ENCODE measurements at places on chromosomes 4 and X.
A peak's percentile ranks its signal among the peaks of the same experiment; 100 is the strongest.

- DNase-seq, result no peak
Observed at GRCh38 chr4:43550981-43551627, 658.6 kb downstream of the GRXCR1 start.

DNA sequence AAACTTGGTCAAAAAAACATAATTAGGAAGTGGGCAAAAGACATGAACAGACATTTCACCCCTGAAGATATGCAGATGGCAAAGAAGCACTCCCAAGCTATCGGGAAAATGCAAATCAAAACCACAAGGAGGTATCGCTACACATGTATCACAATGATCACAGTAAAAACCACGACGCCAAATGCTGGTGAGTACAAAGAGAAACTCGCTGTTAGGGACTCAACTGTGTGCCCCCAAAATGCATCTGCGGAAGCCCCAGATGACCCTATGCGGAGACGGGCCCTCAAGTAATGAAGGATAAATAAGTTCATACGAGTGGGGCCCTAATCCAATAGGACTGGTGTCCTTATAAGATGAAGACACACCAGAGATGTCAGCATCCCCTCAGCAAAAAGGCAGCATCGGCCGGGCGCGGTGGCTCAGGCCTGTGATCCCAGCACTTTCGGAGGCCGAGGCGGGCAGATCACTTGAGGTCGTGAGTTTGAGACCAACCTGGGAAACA is 10.2 kb downstream of the GAK start:
- DNase-seq, result peak; percentile 63

DNA sequence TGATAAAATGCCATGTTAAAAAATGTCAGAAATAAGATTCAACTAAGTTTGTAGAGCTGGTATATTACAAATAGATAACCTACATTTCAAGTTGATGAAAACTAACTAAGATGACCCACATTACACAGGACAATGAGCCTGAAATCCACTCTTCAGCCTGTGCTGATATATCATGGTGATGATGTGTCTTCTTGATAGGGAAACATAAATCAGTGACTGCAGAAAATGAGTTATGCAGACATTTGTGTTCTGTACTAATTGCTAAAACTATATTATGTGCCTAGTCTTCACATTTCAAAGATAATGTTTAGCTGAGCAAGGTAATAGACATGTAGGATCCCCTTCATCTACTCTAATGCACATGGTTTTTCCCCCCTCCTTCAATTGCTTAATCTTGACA is 331.6 kb upstream of the F9 start:
- DNase-seq, result no peak

- no peak for DNase-seq
Observed at GRCh38 chr4:140688711-140689598, 67.2 kb downstream of the TBC1D9 start.

GRCh38 chr4:165548702-165549101 is 169.9 kb downstream of the CPE start:
- DNase-seq, result no peak

DNA sequence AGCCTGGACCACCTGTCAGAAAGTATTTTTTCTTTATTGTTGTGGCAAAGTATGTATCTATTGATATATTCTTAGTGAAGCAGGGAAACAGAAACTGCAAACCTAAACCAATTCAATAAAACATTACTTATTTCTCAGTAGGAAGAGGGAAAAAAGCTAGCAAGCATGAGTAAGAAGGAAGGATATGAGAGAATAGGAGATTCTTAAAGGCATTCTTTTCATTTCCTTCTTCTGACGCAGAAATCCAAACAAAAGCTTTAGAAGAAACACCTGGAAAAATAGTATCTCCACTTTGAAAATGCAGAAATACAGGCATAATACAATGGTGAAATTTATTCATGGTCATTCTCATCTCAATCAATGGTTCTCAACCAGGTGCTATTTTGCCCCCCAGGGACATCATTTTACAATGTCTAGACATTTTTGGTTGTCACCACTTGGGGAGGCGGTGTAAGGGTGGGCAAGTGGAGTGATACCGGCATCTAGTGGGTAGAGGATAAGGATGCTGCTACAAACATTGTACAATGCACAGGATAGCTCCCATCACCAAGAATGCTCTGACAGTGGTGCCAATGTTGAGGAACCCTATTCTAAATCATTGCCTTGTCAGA is 21.7 kb upstream of the ATXN3L start:
- DNase-seq, result no peak

DNA sequence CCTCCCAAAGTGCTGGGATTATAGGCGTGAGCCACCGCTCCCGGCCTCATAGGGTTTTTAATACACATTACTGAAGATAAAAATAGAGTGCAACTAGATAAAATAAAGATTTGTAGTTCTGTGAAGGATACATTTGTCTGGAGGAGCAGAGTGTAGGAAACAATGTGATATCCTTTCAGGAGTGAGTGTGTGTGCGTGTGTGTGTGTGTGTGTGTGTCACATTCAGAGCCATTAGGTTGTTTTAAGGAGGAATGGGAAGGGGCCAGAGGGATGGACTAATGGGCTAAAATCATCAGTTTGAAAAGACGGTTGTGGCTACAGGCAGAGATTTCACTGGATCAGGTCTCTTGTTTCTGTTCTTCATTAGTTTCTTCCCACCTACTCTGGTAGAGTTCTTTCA is 40.0 kb downstream of the RBPJ start:
- no peak for DNase-seq

GRCh38 chr4:38322714-38323113 is 341.3 kb upstream of the KLF3 start:
- DNase-seq, result no peak

GRCh38 chr4:6474705-6475457 is 2.5 kb upstream of the PPP2R2C start:
- DNase-seq, result no peak

GRCh38 chrX:131565909-131566308 is 22.0 kb downstream of the OR13H1 start:
- no peak for DNase-seq

GRCh38 chrX:3143043-3143799 is 102.0 kb downstream of the ARSF start:
- DNase-seq, result no peak
